NCI-H446 treated with DMSO at 0.1 percent for 48 hours (cell line): ENCODE measurements at places on chromosomes 4 and X.

DNA sequence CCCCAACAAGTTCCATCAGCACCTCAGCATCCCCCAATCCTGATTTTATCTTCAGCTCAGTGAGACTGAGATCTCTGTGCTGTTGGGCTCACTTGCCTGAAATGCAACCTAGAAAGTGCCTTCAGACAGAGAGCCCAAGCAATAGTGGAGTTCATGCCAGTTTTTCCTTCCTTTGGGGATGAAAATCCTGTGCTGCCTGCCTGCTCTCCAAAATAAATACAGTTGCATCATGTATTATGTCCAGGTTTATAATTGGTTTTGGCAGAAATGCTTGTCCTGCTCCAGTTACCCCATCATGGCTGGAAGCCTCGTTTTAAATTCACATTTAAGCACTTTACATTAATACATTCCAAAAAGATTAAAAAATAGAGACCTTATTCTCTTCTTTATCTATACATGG lies 1865.5 kb upstream of the TENM3 start:
- DNase-seq: no peak

DNA sequence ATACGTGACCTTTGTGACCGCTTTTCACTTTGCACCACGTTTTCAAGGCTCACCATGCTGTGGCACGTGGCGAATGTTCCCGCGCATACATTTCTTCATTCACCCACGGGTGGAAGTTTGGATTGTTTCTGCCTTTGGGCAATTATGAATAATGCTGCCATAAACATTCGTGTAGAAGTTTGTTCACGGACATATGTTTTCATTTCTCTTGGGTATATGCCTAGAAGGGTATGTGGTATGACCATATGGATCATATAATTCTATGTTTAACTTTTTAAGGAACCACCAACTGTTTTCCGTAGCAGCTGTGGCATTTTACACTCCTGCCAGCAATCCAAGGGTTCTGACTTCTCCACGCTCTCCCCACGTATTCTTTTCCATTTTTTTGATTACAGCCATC lies 60.9 kb upstream of the MXD4 start:
- no peak for DNase-seq

DNA sequence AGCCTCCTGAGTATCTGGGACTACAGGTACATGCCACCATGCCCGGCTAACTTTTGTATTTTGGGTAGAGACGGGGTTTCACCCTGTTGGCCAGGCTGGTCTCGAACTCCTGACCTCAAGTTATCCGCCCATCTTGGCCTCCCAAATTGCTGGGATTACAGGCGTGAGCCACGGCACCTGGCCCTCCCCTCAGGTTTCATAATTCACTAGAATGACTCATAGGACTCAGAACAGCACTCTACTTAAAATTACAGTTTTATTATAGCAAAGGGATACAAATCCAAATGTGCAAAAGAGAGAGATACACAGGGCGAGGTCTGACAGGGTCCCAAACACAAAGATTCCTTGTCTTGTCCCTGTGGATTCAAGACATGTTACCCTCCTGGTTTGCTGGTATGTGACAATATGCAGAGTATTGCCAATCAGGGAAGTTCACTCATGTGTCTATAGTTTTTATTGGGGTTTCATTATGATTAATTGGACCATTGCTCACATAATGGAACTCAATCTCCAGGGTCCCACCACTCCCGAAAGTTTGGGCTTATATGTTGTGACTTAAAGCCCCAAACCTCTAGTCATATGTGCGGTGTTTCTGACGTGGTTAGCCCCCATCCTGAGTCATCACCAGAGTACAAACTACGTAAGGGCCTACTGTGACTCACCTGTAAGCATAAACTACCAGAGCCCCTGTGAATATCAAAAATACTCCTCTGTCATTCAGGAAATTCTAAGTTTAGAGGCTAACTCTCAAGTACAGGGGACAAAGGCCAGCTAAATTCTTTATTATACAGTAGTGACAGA lies 5.2 kb downstream of the YIPF6 start:
- no peak for DNase-seq

- no peak for DNase-seq
Observed at GRCh38 chr4:83389756-83390505, 55.3 kb upstream of the HPSE start.

DNA sequence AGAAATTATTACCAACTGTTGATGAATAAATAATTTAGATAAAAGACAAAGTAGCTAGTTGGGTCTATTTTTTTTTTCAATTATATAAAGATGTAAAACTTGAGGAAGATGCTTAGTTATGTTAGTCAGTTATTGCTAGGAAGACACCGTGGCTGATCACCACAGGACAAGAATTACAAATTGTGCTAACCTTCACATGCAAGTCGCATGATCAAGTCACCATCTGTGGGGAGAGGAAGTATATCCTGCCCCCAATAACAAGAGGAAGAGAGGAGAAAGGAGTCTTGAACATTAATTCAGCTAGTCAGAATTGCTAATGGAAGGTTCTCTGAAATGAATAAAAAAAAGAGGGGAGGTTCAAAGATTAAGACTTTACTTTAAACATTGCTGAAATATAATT lies 52.3 kb downstream of the CPEB2 start:
- DNase-seq: no peak

GRCh38 chrX:83829874-83830273 lies 31.1 kb upstream of the CYLC1 start:
- DNase-seq: no peak

DNA sequence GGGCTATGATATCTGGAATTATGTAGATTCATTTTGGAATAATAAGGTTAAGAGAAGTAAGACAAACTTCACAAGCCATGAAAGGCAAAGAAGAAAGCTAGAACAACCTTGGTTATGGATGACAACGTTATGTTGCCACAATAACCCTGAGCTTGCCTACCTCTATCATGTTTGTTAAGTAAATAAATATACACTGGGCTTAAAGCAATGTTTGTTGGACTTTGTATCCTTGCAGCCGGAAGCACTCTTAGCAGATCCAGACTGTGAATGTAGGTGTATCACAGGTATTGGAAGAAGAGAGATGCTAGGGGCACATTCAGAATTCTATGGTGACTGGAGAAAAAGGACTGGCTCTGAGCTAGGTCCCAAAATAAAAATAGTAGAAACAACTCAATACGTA lies 214.4 kb downstream of the HS3ST1 start:
- no peak for DNase-seq
